ENCODE measurements at places on chromosomes 4 and X. TPM values are rescaled to one million over a fixed set of nuclear protein-coding genes. Genes with fewer than 3 reads are reported as not detected.

The BCORL1 gene
- 2.3 TPM for polyA plus RNA-seq

The CNKSR2 gene
- 0.12 TPM for polyA plus RNA-seq

The UGT2B10 gene
- polyA plus RNA-seq: not detected

The IL21 gene
- polyA plus RNA-seq: not detected

The NLGN4X gene
- not detected for polyA plus RNA-seq

The C4orf50 gene
- not detected for polyA plus RNA-seq

The ART3 gene
- polyA plus RNA-seq: not detected

The EDNRA gene
- polyA plus RNA-seq: not detected

The KDR gene
- not detected for polyA plus RNA-seq

The CT47B1 gene
- not detected for polyA plus RNA-seq

The BBS12 gene
- 1.0 TPM for polyA plus RNA-seq

The EPGN gene
- not detected for polyA plus RNA-seq

The SPACA5 gene
- not detected for polyA plus RNA-seq

The SMIM31 gene
- not detected for polyA plus RNA-seq

GRCh38 chrX:67784712-67785111 is 240.9 kb downstream of the AR start:
- no peak for DNase-seq

- DNase-seq: no peak
Measured at GRCh38 chr4:128424527-128425497, 137.2 kb upstream of the PGRMC2 start.

DNA sequence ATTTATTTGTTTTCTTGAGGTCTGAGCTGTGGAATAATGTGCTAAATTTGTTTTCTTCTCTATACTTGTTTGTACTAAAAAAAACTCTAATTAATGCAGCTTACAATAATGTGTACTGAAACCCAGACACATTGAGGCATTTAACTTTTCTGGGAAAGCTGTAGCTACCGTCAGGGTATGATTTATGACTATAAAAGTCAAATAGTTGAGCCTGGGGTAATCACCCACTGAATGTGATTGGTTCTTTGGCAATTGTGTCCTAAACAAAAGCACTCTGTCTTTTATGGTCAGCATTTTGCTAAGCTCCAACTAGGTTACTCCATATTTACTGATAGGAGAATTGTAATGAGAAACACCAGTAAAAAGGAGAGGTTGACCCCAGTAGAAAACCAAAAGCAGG is 65.9 kb upstream of the CBLL2 start:
- DNase-seq: no peak

GRCh38 chr4:141309874-141310273 is 89.2 kb downstream of the ZNF330 start:
- DNase-seq: no peak

- no peak for DNase-seq
Measured at GRCh38 chr4:87425711-87426110, 3.3 kb downstream of the NUDT9 start.

- DNase-seq: peak; percentile 64
Measured at GRCh38 chrX:139077281-139078250, 366.0 kb upstream of the FGF13 start.

GRCh38 chr4:39521253-39521919 is 5.9 kb downstream of the UGDH start:
- no peak for DNase-seq

- DNase-seq: no peak
Measured at GRCh38 chr4:30839583-30840520, 119.7 kb downstream of the PCDH7 start.

DNA sequence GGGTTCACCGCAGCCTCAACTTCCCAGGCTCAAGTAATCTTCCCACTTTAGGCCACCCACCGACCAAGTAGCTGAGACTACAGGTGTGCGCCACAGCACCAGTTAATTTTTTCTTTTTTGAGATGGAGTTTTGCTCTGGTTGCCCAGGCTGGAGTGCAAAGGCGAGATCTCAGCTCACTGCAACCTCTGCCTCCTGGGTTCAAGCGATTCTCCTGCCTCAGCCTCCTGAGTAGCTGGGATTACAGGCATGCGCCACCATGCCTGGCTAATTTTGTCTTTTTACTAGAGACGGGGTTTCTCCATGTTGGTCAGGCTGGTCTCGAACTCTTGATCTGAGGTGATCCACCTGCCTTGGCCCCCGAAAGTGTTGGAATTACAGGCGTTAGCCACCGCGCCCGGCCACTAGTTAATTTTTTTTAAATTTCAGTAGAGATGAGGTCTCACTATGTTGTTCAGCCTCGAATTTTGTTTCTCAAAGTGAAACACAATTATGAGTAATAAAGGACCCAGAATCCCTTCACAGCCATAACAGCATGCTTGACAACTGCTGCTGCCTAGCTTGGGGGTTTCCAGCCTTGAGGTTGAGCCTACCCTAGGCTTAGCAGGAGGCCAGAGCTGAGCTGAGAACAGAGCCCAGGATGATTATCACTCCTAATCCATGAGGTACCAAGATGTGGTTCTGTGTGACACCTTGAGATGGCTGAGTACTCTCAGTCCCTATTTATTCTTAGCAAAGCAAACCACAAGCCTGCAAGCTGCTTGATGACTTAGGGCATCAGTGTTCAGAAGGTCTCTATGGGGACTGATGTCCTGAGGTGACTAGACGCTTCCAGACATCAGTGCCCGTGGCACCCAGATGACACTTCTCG is 41.6 kb upstream of the NKRF start:
- DNase-seq: no peak

DNA sequence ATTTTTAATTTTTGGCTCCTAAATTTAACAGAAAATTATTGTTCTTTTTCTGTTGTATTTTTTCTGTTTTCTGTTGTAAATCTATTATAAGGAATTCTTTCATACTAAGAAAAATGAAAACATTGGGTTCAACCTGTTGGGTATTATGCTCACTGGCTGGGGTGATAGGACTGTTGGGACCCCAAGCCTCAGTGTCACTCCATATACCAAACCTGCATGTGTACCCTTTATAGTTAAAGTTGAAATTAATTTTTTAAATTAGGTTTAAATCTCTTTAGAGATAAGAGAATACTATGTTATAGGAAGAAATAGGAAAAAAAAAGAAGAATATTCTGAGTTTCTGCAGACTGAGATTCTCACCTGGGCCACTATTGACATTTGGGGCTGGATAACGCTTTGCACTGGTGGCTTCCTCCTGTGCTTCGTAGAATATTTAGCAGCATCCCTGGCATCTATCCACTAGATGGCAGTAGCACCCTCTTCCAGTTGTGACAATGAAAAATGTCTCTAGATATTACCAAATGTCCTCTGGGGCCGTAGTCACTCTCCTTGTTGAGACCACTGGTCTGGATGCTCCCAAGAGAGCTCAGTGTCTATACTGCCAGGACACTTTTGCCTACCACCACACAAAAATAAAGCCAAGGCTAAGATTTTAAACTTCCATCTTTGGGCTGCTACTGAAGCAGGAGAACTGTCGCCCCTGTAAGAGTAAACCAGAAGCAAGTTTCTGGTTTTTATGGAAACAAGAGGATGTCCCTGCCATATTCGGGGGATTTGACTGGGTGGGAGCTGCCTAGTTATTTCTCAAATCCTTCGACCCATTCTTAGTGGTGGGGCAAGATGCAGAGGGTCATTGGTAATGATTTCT is 22.4 kb upstream of the CLTRN start:
- peak; percentile 63 for DNase-seq

- DNase-seq: no peak
Measured at GRCh38 chrX:11081511-11081910, 29.6 kb upstream of the HCCS start.

DNA sequence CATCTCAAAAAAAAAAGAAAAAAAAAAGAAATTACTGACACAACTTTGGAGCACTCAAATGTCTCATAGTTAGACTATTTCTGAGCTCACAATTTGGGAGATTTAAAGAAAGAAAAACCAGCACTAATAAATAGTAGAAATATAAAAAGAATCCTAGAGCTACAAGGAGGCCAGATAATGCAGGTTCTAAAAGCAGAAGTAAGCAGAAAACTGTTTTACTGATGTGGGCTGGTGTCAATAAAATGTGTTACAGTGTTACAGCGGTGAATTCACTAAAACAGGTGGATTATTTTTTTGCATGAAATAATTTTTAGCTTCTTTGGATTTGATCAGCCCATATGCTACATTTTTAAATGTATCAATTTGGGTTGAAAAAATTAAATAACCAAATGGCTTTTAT is 375.9 kb downstream of the GPM6A start:
- no peak for DNase-seq

- no peak for DNase-seq
Measured at GRCh38 chr4:1062419-1062818, 50.9 kb downstream of the RNF212 start.

DNA sequence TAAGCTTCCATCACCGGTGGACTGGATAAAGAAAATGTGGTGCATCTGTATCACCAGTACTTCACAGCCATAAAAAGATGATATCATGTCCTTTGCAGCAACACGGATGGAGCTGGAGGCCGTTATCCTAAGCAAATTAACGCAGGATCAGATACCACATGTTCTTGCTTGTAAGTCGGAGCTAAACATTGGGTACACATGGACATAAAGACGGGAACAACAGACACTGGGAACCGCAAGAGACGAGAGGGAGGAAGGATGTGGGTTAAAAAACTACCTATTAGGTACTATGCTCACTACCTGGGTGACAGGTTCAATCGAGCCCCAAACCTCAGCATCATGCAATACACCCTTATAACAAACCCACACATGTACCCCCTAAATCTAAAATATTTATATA is 16.3 kb upstream of the IDS start:
- no peak for DNase-seq

DNA sequence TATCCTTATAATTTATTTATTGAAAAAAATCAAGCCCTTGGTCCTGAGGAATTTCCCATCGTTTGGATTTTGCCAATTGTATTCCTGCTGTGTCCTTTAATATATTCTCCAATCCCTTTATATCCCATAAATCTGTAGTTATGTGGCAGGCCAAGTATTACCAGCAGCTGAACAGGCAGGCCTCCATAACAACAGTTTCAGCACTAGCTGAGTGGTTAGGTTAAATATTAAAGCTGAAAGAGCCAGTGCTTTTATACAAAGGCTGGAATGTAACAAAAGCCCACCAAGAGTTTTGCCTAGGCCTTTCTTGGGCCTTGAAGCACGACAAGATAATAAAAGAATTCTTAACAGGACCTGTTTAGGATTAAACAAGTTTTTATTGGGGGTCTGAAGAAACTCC is 366.6 kb upstream of the GALNT7 start:
- no peak for DNase-seq

- DNase-seq: peak; percentile 7
Measured at GRCh38 chr4:75512386-75513211, 1.6 kb downstream of the RCHY1 start.

- no peak for DNase-seq
Measured at GRCh38 chr4:145531859-145532258, 50.2 kb downstream of the SMAD1 start.

DNA sequence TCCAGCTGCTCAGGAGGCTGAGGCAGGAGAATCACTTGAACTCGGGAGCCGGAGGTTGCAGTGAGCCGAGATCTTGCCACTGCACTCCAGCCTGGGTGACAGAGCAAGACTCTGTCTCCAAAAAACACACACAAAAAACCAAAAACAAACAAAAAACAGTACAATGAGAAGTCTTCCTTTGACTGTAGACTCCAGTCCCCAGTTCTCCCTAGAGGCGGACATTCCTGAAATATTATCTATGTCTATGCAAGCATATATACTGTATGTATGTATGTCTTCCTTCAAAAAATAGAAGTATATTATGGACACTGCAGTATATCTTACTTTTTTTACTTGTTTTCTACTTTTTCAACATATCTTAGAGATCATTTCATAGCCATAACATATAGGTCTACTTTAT is 10.2 kb upstream of the FGF2 start:
- no peak for DNase-seq

DNA sequence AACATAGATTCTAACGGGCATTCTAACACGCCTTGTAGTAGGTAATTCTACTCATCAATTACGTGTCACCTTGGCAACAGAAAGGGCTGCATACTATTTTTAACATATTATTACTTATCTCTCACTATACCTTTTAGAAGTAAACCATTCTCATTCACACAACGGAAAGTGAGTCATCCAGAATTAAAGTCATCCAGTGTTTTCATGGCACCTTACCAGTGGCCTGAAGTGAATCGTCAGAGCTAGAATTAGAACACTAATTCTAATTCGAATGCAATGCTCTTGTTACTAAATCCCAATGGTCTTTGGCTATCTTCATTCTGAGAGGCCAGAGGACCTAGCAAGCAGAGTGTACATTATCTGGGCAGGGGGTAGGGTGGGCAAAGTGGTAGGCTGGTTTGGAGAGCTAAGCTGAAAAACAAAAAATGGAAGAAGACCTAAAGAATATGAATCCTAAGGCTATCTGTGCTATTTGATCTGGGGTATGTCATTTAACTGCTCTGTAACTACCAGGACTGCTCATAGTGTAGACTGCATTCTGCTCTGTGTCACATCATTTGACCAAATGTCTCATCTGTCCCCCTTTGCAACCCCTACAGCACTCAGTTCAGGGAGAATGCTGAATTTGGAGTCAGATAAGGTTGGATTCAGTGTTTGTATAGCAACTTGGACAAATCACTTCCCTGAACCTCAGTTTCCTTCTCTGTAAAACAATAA is 96.5 kb downstream of the HDAC8 start:
- DNase-seq: no peak

- DNase-seq: peak; percentile 72
Measured at GRCh38 chr4:6720202-6720699, 4.3 kb downstream of the BLOC1S4 start.

DNA sequence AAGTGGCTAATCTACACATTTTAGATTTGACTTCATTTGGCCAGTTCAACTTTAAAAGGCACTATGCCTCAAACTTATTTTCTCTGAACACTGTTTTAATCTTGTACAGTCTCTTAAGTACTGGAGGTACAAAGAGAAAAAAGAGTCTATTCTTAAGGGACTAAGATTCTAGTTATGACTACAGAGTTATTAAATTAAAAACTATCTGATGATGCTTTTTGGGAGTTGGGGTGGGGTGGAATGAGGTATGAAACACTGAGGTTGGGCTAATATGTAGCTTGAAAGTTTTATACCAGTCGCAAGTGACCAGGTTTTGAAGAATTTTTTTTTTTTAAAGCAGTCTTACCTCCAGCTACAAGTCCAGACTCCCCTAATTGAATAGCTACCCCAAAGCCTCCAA is 17.7 kb upstream of the GPR34 start:
- DNase-seq: no peak

DNA sequence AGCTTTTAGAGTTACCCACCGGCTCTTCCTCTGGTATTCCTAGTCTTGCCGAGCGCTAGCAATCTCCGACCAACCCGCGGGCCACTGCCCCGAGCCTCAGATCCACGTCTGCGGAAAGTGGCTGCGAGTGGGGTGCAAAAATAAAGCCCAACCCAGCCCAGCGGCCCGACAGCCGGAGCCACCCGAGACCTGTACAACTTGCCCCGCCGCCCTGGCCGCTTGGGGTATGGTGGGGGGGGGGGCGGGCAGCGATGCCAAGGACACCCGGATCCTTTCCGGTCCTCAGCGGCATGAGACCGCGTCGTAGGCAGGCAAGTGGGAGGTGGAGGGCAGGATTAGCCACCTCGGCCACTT is 1.6 kb downstream of the SLITRK4 start:
- DNase-seq: no peak

- no peak for DNase-seq
Measured at GRCh38 chrX:72687396-72687795, 26.7 kb downstream of the PHKA1 start.
